ENCODE measurements at places on chromosomes 4 and X.

GRCh38 chr4:174709526-174709925 lies 119.5 kb downstream of the GLRA3 start:
- no peak for DNase-seq

- DNase-seq: no peak
Observed at GRCh38 chr4:176758731-176759130, 34.0 kb downstream of the VEGFC start.

DNA sequence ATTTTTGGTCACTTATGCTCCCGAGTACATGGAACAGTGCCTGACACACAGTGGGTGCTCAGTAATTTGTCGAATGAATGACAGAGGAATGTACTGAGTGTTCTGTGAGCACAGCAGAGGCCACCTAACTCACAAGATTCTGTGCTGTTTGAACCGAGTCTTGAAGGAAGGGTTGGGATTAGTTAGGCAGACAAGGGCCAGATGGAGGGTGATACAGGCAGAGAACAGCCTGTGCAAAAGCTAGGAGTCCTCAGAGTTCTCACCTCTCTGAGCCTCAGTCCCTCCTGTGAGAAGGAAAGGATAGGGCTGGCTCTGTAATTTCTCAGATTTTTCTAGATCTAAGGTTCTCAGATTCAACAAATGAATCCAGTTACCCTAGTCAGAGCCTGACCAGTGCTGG lies 108.8 kb downstream of the NHSL2 start:
- no peak for DNase-seq

DNA sequence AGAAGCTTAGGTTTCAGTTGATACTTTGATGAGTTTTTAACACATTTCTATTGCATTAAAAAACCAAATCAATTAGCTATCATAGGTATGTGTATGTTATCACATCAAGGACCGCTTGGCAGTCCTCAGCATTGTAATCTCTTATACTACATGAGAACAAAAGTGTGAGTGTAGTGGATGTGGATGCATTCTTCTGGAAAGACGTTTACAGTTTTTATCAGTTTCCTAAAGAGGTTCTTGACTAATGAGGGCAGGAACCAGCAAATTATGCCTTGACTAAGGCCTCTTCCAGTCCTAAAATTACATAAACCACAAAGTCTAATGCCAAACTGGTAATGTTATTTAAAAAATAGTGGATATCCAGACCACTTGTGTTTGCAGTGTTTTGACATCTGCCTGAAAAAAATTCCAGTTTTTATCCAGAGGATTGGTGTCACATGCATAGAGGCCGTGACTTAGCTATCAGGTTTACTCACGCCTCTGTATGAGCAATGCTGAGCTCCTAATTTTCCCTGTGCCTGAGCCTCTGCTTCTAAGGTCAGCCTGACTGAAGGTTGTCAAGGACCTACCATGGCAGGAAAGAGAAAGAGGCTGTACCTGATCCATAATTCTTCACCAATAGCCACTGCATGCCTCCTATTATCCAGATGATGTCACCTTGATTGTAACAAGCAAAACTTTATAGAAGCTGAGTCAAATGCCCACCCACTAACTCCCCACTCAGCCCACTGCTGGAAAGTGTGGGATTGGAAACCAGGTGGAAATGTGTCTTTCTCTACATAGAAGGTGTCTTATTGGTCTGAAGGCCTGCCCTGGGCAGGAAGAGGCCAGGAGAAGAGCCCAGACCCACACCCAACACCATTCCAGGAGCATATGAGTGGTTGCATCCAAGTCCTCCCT lies 68.7 kb downstream of the ENPP6 start:
- no peak for DNase-seq

DNA sequence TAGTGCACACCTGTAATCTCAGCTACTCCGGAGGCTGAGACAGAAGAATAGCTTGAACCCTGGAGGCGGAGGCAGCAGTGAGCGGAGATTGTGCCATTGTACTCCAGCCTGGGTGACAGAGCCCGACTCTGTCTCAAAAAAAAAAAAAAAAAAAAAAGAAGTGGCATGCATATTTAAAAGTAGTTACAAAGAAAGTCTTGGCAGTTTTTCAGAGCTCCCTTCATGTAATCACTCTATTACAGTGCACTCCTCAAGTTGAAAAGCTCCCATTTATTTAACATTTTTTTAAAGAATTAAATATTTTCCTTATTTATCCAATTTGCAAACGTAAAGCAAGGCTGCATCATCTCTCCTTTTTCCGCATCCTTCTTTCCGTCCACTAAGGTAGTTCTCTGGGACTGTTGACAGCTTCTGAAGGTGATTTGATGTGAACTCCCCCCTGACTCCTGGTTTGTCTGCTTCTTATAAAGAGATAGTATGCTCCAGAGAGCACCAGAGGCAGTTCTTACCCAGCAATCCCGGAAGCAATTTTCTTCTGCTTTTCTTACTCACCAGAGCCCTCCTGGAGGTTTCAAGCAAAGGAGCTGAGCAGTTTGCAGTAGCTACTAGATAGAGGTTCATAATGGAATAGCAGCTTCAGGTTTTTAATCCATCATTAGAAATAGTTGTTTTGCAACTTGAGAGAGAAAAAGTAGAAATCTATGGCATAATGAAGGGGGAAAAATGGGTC lies 151.0 kb downstream of the PALLD start:
- DNase-seq: no peak

Measured in HAP-1 (cell line).